Fibroblast of pulmonary artery (primary cell): ENCODE measurements at places on chromosomes 13 and 19.

- no peak for DNase-seq
These were observed 302.7 kb downstream of the FGF9 start for GRCh38 chr13:21973437-21974125.

DNA sequence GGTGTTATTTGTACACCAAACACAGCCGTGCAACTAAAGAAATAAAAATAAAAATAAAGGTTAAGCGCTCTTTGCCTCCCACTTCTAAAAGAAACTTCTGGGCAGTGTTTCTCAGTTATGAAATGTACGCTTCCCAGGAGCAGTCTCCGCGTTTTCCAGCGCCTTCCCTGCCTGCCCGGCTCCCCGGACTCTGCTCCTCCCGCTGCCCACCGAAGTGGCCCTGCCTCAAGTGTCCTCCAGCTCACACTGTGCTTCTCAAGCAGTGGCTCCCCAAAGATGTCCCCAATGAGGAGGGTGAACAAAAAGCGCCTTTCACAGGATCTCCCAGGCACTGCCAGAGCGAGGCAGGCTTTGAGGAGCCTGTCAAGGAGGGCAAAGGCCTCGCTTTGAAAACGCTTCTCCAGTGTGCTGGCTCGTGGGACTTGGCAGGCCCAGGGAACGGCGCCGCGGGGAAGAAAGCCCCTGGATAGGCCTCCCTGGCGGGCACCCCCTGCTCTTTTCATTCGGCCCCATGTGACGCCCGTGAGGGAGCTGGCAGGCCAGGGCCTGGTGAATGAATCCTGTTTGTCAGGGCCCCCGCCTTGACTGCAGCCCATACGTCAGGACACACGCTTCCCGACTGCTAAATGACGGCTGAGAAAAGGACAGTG lies 187.1 kb downstream of the FOXO1 start:
- DNase-seq, result no peak

GRCh38 chr13:81031996-81032395 lies 691.1 kb upstream of the SPRY2 start:
- DNase-seq, result peak; percentile 2

DNA sequence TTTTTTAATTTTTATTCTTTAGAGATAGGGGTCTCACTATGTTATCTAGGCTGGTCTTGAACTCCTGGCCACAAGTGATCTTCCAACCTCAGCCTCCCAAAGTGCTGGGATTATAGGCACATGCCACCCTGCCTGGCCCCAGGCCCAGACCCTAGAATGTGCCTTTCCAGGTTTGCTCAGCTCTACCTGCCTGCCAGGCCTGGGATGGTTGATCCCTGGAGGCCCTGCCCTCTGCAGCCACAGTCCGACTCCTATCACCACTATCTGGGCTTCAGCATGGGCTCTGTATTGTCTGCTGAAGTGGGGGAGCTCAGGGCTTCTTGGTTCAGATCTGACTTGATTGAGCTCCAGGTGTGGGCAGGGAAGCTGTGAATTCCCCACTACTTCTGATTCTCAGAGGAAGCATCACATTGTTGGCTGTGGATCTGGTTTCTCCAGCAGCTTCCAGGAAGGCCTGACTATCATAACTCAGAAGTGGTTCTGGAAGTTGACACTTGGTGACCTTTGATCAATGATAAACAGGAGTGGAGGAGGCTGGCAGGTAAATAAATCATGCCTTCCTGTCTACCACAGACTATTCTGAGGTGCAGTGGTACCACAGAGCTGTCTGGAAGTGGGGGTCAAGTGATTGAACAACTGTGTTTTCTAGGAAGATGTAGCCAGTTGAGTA lies 71.9 kb downstream of the OLFM4 start:
- no peak for DNase-seq

GRCh38 chr19:55642153-55643002 lies 1.1 kb upstream of the ZNF581 start:
- no peak for DNase-seq

DNA sequence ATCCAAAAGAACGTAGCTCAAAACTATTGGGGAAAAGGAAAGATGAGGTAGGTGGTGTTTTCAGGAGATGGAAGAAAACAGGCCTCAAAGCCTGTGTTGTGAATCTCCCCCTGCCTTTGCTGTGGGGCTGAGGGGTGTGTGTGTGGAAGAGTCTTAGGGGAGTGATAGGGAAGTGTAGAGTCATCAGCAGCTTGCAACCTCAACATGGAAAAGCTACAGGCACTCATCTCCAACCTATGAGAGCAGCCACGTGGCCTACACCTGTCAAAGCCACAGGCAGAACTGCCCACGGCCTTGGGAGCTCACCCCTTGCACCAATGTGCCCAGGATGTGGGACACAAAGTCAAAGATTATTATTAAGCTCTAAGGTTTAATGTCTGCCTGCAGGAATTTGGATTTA lies 4.3 kb upstream of the SIGLEC12 start:
- DNase-seq, result no peak

- DNase-seq, result no peak
These were observed 76.0 kb upstream of the STK24 start for GRCh38 chr13:98652721-98653462.

GRCh38 chr13:40992678-40993518 lies 26.2 kb downstream of the ELF1 start:
- no peak for DNase-seq

DNA sequence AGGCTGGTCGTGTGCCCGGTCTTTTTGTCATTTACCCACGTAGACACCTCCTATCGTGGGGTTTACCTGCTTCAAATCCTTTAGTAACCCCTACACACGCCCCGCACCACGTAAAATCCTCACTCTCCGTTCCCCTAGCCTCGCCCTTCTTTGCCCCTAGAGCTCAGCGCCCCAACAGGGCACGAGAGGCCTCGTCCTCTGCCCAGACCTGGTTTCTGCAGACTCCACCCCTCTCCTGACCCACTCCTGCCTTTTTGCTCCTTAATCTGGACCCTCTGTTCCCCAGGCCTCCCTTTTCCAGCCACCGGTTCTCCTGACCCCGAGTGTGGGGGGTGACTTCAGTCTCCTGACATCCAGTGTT lies 412 bp downstream of the ZNF528 start:
- peak; percentile 7 for DNase-seq

DNA sequence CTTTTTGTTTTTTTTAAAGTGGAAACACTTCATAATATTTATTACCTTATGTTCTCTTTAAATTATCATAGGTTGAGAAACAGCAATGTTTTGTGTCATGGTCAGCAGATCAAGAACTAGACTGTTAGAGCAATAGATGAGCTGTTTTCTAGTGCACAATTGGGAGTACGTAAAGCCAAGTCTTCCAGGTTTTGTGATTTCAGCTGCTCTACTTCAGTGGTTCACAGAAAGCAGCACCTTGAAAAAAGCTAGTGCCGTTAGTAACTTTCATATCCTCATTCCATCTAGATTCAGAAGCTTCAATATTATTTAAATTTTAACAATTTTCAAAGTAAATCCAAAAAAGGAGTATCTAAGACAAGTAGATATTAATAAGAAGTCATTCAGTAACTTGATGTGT lies 1.9 kb downstream of the GPR18 start:
- DNase-seq, result no peak

DNA sequence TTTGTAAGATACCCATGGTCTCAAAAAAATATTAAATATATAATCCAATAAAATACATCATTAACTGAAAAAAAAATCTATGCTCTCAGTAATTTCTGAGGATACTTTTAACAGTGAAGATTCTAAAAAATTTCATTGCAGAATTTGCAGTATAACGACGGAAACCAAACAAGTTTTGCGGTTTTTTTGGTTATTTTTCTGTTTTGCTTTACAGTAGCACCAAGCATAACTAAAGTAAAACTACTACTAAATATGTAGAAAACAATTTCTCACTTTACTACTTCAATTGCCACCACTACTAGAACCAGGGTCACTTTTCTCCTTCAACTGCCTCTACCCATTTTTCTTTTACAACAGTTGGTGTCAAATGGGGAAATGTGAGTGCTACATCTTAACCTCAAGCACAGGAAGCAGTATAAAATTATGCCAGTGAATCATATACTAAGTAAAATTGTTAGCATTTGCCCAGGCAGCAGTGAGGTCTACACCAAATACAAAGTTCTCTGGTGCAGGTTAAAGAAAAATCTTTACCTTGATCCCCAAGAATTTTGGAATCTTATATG lies 24.1 kb downstream of the MICU2 start:
- DNase-seq, result no peak

DNA sequence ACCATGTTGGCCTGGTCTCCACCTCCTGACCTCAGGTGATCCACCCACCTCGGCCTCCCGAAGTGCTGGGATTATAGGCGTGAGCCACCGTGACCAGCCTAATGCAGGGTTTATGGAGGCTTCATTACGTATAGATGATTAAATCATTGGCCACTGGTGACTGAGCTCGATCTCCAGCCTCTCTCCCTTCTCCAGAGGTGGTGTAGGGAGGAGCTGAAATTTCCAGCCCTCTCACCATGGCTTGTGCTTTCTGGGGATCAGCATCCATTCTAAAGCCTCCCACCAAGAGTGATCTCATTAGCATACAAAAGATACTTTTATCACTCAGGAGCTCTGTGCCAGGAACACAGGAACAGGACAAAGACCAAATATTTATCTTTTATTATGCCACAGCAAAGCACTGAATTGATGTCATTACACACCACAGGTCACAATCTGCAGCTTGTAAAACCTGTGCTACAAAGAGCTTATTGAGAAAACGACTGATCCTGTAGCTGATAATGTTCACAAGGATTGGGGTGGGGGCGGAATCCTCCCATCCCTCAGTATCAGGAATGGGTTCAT lies 32.4 kb downstream of the RHPN2 start:
- no peak for DNase-seq

DNA sequence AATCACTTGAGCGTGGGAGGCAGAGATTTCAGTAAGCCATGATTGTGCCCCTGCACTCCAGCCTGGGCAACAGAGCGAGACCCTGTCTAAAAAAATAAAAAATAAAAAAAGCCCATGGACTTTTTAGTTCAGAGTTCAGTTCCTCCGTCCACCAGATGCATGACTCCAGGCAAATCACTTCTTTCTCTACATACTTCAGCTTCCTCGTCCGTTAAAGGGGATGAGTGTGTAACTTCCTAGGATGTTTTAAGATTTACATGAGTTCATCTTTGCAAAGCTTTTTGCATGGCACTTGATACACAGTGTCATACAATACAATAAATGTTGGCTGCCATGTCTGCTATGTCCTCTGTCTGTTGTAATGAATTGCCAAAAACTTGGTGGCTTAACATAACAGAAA lies 10.0 kb upstream of the FFAR2 start:
- no peak for DNase-seq

DNA sequence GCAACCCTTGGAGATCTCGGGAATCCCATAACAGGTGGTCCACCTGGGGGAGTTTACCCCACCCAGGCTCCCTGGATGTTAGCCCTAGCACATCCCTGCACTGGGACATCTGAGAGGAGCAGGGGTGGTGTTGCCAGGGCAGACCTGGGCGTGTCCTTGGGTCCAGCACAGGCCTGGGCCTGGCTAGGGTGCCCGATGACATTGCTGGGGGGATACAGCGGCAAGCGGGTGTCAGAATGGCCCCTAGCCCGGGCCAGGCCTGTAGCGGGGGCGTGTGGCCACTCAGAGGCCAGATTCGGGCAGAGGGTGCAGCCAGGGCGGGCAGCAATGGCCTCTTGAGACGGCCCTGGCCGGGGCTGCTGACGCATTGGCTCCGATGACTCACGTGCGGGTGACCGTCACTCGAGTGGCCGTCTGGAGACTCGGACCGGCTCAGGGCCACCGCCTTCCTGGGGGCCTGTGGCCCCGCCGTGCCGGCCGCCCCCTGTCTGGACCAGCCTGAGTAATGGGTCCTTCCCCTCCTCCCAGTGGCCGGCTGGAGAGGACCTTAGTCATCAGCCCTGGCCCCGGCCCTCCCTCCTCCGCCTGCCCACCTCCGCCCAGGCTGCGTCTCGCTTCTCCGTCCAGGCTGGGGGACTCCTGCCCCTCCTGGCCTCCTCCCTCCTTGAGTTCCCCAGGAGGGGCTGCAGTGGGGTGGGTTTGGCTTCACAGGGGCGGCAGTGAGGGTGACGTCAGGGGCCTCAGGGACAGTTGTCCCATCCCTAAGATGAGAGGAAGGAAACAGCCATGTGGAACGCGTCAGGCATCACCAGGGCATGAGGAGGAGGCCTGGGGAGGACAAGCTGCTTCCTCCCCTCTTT lies 23.2 kb upstream of the CRTC1 start:
- DNase-seq, result peak; percentile 55

DNA sequence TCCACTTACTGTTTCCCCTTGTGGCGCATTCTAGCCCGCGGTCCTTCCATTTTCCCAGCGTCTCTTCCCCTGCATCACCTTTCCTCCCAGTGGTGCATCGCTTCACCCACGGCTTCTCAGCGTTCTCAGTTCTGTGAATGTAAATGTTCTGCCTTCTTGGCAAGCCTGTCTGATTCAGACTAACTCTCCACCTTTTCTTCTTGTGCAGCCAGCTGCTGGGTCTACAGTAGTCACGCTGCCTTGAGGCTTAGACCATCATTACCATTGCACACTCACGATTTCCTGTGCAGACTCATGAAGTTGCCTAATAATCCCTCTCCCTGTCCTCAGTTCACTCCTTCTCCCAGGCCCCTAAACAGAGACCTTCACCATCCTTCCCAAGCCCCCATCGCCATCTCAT lies 75.0 kb downstream of the DHRS12 start:
- DNase-seq, result peak; percentile 94

GRCh38 chr19:56507446-56508289 lies at the start of gene ZNF471:
Gene ZNF471, plus strand, starts transcription at chr19:56507855. Its CDS starts 3,717 bp downstream, at chr19:56511572.
- peak; percentile 99 for DNase-seq

DNA sequence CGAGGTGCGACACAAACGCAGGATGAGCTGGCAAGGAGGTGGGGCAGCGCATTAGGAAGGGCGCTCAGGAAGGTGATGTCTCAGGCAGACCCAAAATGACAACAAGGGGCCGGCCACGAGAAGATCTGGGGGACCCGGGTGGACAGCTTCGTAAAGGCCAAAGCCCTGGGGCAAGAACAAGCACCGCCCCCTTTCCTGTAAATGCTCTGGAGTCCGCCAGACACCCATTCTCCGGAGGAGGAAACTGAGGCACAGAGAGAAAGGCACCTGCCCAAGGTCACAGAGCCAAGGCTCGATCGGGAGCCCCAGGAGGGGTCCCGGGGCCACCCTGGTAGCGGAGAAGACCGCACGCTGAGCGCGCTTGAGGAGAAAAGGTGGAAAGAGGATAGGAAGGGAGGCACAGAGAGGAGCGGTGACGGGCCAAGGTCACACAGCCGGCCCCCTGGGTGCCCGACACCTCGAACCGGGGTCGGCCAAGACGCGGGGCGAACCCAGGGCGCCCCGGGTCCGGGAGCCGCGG lies 571 bp downstream of the SAFB2 start:
- DNase-seq, result no peak

DNA sequence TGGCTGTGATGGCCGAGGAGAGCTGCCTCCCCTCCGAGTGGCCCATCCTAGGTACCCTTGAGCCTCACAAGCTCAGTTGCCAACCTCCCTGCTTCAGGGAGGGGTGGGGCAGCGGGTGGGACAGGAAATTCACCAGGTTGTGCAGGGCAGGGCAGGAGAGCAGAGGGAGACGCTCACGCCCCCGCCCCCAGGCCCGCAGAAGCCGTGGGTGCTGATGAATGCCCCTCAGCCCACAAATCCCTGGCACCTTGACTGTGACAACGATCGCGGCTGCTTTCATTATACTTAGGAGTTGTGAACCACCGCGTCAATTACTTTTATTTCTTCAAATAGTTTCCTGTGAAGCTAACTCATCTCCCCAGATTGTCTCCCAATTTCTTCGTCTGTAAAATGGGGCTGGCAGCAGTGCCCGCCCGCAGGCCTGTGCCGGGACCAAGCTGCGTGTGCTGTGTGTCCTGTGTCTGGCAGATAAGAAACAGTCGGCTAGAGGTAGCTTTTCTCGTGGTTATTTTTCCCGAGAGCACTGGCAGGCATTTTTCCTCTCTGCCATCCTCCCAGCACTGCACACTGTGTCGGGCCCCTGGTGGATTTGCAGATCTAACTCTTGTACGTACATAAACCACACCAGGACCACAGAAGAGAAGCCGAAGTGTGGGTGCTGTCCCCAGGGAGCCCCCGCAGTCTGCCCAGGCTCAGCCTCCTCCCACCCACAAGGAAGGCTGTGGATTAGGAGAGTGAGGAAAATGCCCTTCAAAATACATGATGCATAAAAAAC lies 7.9 kb upstream of the RASA3 start:
- no peak for DNase-seq
